ENCODE measurements at places on chromosomes 16 and 17.

DNA sequence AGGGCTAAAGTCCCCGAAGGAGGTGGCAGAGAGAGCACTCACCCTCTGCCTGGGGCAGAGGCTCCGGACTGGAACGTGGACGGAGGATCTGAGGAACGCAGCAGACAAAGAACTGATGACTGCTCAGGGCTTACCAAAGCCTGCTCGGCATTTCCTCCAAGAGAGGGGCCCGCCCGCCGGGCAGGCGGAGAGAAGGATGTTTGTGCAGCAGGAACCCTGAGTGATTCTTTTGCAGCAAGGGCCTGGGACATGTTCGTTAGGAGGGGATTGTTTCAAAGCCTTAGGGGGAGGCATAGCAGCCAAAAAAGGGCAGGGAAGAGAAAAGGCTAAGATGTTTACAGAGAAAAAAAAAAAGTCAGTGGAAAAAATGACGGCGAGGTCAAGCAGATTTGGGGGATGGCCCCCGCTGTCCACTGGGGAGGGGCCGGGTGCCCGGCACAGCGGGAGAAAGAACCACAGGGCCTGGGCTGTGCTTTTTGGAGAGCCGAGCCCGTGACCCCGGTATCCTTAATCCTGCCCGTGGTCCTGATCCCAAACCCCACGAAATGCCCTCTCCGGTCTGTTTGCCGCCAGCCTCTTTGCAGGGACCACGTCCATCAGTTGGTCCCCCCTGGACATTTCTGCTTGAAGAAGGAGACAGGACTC lies 129.3 kb downstream of the NTN1 start:
- DNase-seq = no peak

DNA sequence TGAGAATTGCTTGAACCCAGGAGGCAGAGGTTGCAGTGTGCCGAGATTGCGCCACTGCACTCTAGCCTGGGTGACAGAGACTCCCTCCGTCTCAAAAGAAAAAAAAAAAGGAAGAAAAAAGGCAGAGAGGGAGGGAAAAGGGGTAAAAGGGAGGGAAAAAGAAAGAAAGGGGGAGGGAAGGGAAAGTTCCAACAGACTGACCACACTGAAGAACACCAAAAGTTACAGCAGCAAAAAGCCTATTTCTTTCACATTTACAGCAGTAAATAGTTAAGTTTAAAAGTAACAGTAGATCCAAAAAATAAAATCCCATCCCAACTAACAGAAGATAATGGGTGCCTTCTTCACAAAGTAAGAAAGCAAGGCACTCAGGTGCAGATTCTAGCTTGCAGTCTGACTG lies 36.9 kb upstream of the C17orf78 start:
- no peak for DNase-seq

DNA sequence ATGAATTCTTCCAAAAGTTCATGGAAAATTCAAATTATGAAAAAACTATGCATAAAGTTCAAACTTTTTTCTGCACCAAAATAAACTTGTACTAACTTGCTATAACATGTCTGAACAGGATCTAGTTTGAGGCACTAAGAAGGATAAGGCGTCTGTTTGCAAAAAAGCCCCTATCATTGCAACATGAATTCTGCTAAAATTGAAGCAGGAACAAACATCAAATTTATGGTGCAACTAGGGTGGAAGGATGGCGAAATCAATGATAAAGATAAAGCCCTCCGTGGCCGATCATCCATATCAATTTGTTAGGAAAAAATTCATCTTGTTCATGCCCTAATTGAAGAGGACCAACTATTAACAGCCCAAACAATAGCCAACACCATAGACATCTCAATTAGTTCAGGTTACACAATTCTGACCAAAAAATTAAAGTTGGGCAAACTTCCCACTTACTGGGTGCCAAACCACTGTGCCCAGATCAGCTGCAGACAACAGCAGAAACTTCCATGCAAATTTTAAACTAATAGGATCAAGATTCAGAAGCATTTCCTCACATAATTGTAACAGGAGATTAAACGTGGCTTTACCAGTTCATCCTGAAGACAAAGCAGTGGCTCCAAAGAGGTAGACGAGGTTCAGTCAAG lies 12.9 kb downstream of the IL21R start:
- no peak for DNase-seq

GRCh38 chr17:79647456-79647915 lies 36.6 kb upstream of the RBFOX3 start:
- DNase-seq = no peak

GRCh38 chr16:20084624-20085226 lies 11.0 kb upstream of the GPR139 start:
- no peak for DNase-seq
